ENCODE measurements at places on chromosomes 11 and 22. TPM values are rescaled to one million over a fixed set of nuclear protein-coding genes. Genes with fewer than 3 reads are reported as not detected.
A peak's percentile ranks its signal among the peaks of the same experiment; 100 is the strongest.

DNA sequence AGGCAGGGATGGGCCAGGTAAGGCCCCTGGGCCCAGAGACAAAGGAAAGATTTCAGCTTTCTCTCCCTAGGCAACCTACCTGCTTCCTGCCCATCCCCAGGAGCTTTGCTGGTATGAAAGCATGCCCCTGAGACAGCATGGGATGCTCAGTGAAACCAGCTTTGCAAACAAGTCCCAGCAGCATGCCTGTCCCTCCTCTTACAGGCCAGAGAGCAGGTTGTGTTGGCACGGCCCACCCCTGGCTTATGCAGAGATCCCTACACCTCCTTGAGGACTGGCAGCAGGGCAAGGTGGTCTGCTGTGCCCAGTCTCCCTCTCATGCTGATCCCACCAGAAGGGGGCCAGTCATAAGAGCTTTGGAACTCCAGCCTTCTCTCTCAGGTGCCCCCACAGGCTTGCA lies 3.1 kb downstream of the SCN4B start:
- no peak overlapping the region for H3K4me3 ChIP-seq
- no peak overlapping the region for H3K27ac ChIP-seq
- DNase-seq: no peak
- H3K36me3 ChIP-seq: no peaks in the 10 kb centered on the region

- no peak for DNase-seq
- no peaks in the 10 kb centered on the region for H3K27me3 ChIP-seq
- H3K36me3 ChIP-seq: peaks cover 44% of the 10 kb centered on the region
- no peaks in the 10 kb centered on the region for H3K4me1 ChIP-seq
- peak overlapping the region; percentile 8 for H3K27ac ChIP-seq
- no peak overlapping the region for H3K4me3 ChIP-seq
Measured at GRCh38 chr22:20777420-20778177, 3.7 kb downstream of the SERPIND1 start.

DNA sequence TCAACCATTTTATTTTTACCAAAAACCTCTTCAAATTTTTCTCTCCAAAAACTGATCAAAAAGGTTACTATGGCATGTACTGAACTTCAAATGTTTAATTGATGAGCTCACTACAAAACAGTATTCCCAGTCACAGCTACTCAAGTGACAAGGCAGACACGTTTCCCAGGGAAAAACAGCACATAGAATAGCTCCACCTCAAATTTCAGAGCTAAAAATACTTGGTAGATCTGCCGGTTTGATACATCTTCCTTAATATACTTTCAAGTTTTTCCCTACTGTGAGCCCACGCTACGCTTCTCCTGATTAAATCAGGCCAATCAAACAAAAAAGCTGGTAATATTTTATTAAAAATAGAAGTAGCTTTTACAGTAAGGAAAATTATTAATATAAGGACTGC lies 100.4 kb downstream of the EFCAB6 start:
- H3K4me1 ChIP-seq: no peaks in the 10 kb centered on the region
- no peak overlapping the region for H3K27ac ChIP-seq
- H3K27me3 ChIP-seq: no peaks in the 10 kb centered on the region
- no peak overlapping the region for H3K4me3 ChIP-seq

NLRX1 gene
- total RNA-seq: 12.1 TPM

DNA sequence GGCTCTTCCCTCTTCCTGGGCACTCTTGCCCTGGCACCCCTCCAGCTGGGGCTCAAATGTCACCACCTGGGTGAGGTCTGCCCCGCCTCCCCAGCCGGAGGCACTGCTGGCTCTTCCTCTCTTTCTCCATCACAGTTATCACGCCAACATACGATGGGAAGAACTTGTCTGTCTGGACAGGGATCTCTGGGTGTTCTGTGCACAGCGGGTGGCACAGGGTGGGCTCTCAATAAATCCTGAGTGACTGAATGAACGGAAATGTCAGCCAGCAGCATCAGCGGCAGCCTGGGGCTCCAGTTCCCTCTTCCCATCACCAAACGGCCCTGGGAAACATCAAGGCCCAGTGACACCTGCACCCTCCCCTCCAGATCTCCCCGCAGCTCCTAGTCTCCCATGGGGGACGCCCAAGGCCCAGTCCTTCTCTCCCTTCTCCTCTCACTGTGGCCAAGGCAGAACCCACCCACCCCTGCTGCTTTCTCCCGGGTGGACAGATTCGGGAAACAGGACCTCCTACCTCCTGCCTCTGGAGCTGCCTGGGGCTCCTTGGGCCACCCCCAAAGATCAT lies 440 bp upstream of the SLC25A45 start:
- no peaks in the 10 kb centered on the region for H3K27me3 ChIP-seq
- peak; percentile 83 for DNase-seq
- peak overlapping the region; percentile 11 for H3K4me3 ChIP-seq
- H3K4me1 ChIP-seq: peaks cover 50% of the 10 kb centered on the region

USP2 gene
- 1.7 TPM for total RNA-seq

DNA sequence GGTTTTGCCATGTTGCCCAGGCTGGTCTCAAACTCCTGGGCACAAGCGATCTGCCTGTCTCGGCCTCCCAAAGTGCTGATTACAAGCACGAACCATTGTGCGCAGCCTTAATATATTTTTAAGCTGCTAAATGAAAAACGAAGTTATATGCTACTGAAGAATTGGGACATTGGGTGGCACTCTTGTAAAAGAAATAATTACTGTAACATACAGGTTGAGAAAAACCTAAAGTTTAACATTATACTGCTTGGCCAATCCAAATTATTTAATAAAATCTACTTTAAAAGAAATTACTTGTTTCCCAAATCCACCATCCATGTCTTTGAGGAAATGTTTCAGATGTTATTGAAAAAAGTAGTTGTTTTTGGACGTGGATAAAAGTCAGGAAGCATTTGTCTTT lies 37.9 kb upstream of the ARHGAP32 start:
- no peaks in the 10 kb centered on the region for H3K36me3 ChIP-seq
- DNase-seq: no peak
- H3K27me3 ChIP-seq: no peaks in the 10 kb centered on the region
- no peak overlapping the region for H3K27ac ChIP-seq

GRCh38 chr11:115759622-115760460 lies 255.6 kb upstream of the CADM1 start:
- peak; percentile 68 for DNase-seq
- peak overlapping the region; percentile 80 for H3K4me3 ChIP-seq
- no peaks in the 10 kb centered on the region for H3K27me3 ChIP-seq
- peaks cover 12% of the 10 kb centered on the region for H3K4me1 ChIP-seq

DNA sequence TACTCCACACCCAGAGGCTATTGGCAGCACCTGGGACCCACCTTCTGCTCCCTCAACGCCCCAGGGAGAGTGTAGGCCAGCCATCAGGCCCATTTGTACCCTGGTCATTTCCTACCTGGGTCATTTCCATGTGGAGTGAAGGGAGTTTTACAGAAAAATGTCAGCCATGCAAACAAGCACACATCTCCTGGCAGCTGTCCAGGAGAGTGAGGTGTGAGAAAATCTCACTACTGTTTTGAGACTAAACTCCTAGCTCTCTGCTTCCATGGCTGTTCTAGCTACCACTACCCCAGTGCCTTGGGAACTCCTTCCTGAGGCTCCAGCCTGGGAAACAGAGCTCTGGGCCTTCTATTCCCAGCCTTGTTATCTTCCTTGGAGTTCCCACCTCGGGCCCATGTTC lies 2.8 kb upstream of the TMPRSS13 start:
- peaks cover 5% of the 10 kb centered on the region for H3K4me1 ChIP-seq
- H3K27ac ChIP-seq: no peak overlapping the region
- no peaks in the 10 kb centered on the region for H3K36me3 ChIP-seq
- no peaks in the 10 kb centered on the region for H3K27me3 ChIP-seq
- DNase-seq: peak; percentile 62

DNA sequence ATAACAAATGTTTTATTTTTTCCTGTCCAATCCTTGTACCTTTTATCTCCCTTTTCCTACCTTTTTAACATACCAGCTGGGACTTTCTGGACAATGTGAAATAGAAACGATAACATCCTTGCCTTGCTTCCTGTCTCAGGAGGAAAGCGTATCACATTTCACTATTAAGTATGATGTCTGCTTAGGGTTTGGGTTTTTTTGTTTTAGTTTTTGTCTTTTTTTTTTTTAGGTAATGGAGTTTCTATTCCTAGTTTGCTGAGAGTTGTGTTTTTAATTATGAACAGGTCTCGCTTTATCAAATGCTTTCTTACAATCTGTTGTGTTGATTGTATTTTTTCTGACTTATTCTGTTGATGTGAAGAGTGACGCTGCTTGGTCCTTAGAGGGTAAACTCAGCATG lies 64.2 kb upstream of the KCNQ1OT1 start:
- no peak overlapping the region for H3K4me3 ChIP-seq
- DNase-seq: no peak
- H3K36me3 ChIP-seq: no peaks in the 10 kb centered on the region
- H3K27me3 ChIP-seq: no peaks in the 10 kb centered on the region
- H3K27ac ChIP-seq: no peak overlapping the region

- no peaks in the 10 kb centered on the region for H3K4me1 ChIP-seq
- H3K27me3 ChIP-seq: no peaks in the 10 kb centered on the region
- H3K4me3 ChIP-seq: no peak overlapping the region
- no peak for DNase-seq
- no peaks in the 10 kb centered on the region for H3K36me3 ChIP-seq
Measured at GRCh38 chr11:99176430-99176829, 155.7 kb downstream of the CNTN5 start.

GLB1L3 gene
- 7.1 TPM for total RNA-seq

DNA sequence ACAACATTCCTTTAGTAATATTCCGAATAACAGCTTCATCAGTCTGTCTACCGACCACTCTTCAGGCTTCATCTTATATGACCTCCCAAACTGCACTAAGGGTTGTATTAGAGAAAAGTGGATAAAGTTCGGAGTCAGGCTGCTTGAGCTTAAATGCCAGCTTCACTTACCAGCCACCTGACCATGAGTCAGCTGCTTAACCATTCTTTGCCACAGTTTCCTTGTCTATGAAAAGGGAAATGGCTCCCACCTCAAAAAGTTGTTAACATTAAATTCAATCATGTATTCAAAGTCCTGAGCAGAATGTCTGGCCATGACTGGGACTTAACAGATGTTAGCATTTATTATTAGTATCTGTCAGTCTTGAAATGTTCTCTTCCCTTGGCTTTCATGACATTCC lies 20.9 kb downstream of the LIMK2 start:
- peak overlapping the region; percentile 4 for H3K27ac ChIP-seq
- H3K36me3 ChIP-seq: no peaks in the 10 kb centered on the region
- DNase-seq: no peak
- peaks cover 22% of the 10 kb centered on the region for H3K4me1 ChIP-seq

GRCh38 chr11:97140885-97141494 lies 751.2 kb downstream of the JRKL start:
- H3K4me1 ChIP-seq: no peaks in the 10 kb centered on the region
- H3K27me3 ChIP-seq: no peaks in the 10 kb centered on the region
- no peak overlapping the region for H3K27ac ChIP-seq
- DNase-seq: no peak
- H3K36me3 ChIP-seq: no peaks in the 10 kb centered on the region

DNA sequence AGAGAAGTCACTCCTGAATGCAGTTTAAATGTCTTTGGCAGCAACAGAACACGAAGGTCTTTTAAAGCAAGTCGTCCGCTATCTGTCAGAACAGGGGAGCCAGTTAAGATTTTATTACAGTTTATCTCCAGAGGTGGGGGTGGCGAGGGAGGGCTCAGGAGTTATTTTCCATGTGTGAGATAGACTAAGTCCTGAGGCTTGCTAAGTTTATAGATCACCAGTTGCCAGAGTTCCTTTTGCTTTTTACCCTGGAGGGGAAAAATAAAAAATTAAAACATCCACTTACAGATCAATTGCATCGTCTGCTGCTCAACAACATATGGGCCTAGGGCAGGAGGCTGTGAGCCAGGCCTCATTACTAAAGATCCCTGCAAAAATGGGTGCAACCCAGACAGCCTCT lies 90.7 kb downstream of the SNX19 start:
- no peak for DNase-seq
- H3K27ac ChIP-seq: no peak overlapping the region
- H3K36me3 ChIP-seq: no peaks in the 10 kb centered on the region
- no peaks in the 10 kb centered on the region for H3K4me1 ChIP-seq

DNA sequence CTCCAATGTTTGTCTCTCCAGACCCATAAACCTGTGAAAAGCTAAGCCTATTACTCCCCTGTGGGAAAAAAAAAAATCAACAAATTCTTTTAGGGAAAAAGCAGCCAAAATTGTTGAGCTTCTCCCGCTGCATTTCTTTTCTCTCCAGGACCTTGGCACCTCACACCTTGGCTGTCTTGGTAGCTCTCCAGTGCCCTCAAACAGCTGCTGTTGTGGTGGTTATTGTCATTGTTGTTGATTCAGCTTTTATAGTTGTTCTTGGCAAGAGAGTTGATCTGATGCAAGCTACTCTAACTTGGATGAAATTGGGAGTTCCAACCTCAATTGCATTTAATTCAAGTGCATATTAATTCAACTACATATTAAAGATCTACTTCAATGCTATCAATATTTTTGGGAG lies 516.9 kb upstream of the LARGE1 start:
- no peaks in the 10 kb centered on the region for H3K4me1 ChIP-seq
- no peak overlapping the region for H3K27ac ChIP-seq
- no peaks in the 10 kb centered on the region for H3K36me3 ChIP-seq
- no peak overlapping the region for H3K4me3 ChIP-seq

GRCh38 chr11:122723576-122723975 lies 68.1 kb downstream of the UBASH3B start:
- peak; percentile 30 for DNase-seq
- no peaks in the 10 kb centered on the region for H3K27me3 ChIP-seq
- no peak overlapping the region for H3K4me3 ChIP-seq
- no peaks in the 10 kb centered on the region for H3K36me3 ChIP-seq
- H3K27ac ChIP-seq: no peak overlapping the region

GRCh38 chr11:68043029-68043348 lies 4.2 kb downstream of the TCIRG1 start:
- H3K4me1 ChIP-seq: peaks cover 30% of the 10 kb centered on the region
- H3K36me3 ChIP-seq: peaks cover 42% of the 10 kb centered on the region
- peak overlapping the region; percentile 66 for H3K27ac ChIP-seq
- H3K4me3 ChIP-seq: no peak overlapping the region

DNA sequence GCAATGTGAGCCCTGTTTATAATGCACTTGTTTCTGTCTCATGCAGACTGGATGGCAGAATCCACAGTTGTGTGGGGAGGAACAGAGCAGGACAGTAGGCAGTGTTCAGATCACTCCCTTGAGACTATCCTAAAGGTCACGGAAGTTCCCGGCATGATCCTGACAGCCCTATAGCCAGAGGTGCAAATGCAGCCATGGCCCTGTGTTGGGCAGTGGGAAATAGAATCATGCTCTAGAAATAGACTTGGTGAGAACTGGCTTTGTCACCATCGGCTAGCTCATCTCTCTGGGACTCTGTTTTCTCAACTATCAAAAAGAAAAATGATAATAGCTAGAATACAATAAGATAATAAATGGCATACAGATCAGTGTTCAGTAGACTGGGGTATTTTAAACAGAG lies 123.2 kb downstream of the FEZ1 start:
- DNase-seq: no peak
- no peaks in the 10 kb centered on the region for H3K36me3 ChIP-seq
- no peak overlapping the region for H3K27ac ChIP-seq
- H3K4me1 ChIP-seq: peaks cover 15% of the 10 kb centered on the region
- H3K27me3 ChIP-seq: no peaks in the 10 kb centered on the region
- no peak overlapping the region for H3K4me3 ChIP-seq

LRRC55 gene
- 0.95 TPM for total RNA-seq

- DNase-seq: peak; percentile 57
- no peaks in the 10 kb centered on the region for H3K36me3 ChIP-seq
- H3K4me1 ChIP-seq: peaks cover 14% of the 10 kb centered on the region
- H3K27me3 ChIP-seq: peaks cover 36% of the 10 kb centered on the region
- H3K4me3 ChIP-seq: no peak overlapping the region
- H3K27ac ChIP-seq: no peak overlapping the region
Measured at GRCh38 chr11:68683536-68684384, 584 bp upstream of the GAL start.

CARD18 gene
- not detected for total RNA-seq

RIMBP3C gene
- not detected for total RNA-seq

GRCh38 chr22:20080776-20081654 lies 974 bp downstream of the DGCR8 start:
- peak overlapping the region; percentile 80 for H3K4me3 ChIP-seq
- H3K27me3 ChIP-seq: no peaks in the 10 kb centered on the region
- H3K4me1 ChIP-seq: peaks cover 58% of the 10 kb centered on the region
- no peak for DNase-seq
- H3K36me3 ChIP-seq: peaks cover 4% of the 10 kb centered on the region
- H3K27ac ChIP-seq: peak overlapping the region; percentile 88
